ENCODE measurements at places on chromosomes 16 and 17. TPM values are rescaled to one million over a fixed set of nuclear protein-coding genes. Genes with fewer than 3 reads are reported as not detected.

Gene HNF1B
- total RNA-seq: not detected

Gene KRT33A
- total RNA-seq: not detected

Gene ABCA6
- 0.03 TPM for total RNA-seq

Gene KRT12
- not detected for total RNA-seq

Gene CRISPLD2
- 21.6 TPM for total RNA-seq

Gene ACSM3
- total RNA-seq: 2.2 TPM

Gene LHX1
- total RNA-seq: 17.1 TPM

DNA sequence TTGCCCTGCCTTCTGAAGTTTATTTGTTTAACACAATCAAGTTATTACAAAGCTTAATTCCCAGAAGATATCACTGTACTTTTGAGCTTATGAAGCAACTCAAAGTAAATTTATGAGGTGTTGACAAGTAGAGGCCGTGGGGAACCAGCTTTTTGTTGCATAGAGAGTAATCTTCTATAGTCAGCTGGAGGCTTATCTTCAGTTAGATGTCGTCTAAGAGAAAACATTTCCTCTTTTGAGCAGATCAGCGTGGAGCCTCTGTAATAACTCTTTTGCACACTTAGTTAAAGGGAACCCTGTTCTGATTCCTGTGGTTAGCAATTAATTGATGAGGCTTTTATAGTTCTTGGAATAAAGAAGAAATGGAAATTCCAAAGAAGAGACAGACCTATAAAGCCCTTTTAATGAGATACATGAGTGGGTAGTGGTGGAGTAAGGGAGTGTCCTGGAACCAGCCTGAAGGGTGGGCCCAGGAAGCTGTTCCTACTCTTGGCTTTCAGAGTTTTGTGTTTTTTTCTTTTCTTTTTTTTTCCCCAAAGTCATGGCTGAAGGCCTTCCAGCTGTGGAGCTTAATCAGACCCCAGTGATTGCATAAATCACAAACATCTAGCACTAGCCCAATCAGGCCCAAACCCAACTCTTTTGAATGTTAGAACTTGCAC is 28.9 kb upstream of the MAP3K14 start:
- DNase-seq: no peak

DNA sequence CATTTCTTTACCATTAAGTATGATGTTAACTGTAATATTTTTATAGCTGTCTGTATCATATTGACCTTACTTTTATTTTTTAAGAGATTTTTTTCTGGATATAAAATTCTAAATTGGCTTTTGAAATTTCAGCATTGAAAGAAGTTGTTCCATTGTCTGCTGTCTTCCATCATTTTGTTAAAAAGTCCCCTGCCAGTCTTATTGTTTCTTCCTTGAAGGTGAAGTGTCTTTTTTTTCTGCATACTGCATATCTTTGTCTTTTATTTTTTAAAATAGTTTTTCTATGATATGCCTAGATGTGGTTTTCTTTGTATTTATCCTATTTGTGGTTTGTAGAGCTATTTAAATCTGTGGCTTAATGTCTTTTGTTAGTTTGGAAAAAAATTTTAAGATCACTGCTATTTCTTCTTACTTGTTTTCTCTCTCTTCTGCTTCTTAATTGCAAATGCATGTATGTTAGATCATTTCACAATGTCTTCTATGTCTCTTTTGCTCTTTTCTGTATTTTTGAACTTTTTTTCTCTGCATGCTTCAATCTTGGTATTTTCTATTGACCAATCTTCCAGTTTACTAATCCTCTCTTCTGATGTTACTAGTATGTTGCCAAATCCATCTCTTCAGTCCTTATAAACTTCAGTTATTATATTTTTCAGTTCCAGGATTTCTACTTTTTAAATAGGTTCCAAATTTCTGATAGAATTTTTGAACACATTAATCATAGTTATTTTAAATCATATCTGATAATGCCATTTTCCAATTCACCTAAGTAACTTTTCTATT is 20.2 kb downstream of the IL21R start:
- no peak for DNase-seq

GRCh38 chr17:29162909-29163341 is 17.3 kb downstream of the MYO18A start:
- no peak for DNase-seq

DNA sequence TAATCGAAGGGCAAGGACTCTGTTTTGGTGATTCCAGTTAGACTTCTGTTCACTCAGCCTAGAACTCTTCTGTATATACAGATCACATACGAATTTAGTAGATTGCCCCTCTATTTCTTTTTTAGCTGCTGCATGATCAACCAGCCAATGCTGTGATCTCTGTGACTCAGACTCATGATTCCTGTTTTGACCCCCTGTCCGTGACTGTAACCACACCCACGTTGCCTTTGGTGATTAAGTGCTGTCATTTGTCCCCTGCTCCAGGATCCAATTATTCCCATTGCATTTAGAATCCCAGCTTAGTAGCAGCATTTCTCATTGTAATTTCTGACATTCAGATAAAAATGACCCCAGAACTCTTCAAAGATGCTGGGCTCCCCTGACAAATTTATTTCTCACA is 545.7 kb downstream of the NPIPA7 start:
- peak; percentile 33 for DNase-seq

DNA sequence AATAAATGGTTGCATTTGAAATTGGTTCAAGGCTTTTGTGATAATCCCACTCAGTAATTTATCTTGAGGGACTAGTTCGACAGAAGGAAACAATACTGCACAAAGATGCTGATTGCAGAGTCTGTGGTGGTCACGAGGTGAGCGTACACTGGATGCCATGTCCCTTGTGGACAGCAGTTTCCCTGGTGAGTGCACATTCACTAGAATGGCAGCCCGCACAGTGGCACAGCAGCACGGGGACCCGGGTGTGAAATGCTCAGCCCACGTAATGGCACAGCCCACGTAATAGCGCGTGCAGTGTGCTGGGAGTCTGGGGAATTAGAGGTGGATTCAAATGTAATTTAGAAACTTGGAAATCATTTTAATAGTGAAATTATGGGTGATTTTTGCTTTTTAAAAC is 154.0 kb downstream of the LGALS9B start:
- DNase-seq: no peak

Data from Daoy (cell line).